ENCODE measurements at places on chromosomes 16 and 17.

- DNase-seq = no peak
These were observed 258.9 kb upstream of the AXIN2 start for GRCh38 chr17:65820306-65820705.

DNA sequence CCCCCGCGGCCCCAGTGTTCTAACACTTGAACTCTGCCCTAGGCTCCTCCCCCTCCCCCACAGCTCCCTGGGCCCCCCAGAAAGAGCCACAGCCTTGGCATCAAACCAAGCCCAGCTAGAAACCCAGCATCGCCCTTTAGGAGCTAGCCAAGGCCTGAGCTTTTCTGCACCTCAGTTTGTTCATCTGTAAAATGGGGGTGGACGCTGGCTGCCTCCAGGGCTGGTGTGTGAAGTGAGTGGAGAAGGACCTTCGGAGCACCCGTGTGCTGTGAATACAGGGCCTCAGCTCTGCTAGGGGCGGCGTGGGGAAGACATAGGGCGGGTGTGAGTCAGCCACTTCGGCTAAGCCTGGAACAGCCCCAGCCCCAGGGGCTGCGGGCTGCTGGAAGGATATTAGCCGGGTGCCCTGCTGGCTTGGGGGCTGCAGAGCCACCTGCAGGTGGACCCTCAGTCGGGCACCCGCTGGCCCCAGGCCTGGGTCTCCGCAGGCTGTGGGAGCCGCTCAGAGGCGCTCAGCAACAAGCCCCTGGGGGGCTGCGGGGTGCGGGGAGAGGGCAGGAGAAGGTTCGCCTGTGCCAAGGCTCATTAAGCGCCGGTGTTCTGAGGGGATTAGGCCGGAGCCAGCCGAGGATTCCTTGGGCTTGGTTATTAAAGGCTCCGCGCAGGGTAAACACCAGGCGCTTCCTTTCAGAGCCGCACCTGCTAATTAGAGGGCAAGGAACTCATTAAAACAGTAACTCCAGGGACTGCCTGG lies 217.0 kb upstream of the CIBAR2 start:
- no peak for DNase-seq

- no peak for DNase-seq
These were observed 116.3 kb downstream of the TANC2 start for GRCh38 chr17:63082273-63082861.

- no peak for DNase-seq
These were observed 1.6 kb downstream of the MPO start for GRCh38 chr17:58279016-58279711.

GRCh38 chr17:6070913-6071511 lies 833 bp downstream of the WSCD1 start:
- no peak for DNase-seq

- DNase-seq = no peak
These were observed 71.0 kb downstream of the CMC2 start for GRCh38 chr16:80935691-80936090.

GRCh38 chr16:57699899-57700298 lies 5.3 kb downstream of the DRC7 start:
- no peak for DNase-seq

DNA sequence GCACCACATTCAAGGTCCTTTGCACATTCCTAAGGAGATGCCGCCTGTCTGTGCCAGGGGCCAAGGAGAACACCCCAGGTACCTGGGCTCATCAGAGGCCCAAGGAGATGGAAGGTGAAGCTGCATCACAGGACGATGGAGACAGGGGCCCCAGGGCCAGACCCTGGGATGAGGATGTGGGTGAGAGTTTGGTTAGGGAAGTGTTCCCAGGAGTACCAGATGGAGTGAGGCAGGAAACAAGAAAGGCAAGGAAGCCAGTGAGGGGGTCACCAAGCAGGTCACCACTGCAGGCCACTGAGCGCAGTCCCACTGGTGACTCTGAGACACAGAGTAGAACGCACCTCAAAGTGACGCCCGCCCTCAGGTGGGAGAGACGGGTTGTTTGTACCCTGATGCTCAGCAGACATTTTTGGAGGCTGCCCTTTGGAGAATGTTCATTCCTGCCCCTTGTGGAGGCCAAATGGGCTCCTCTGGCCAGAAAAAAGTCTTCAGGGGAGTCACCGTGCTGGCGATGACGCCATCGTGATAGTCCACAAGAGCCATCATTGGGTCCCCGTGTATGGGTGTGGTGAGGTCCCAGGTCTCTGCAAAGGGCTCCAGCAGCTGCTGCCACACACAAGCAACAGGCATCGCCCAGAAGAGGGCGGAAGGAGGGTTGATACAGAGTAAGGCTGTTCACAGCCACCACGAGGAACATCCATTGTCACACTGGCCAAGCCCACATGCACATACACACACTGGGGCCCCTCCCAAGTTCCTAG lies 57.5 kb downstream of the BEAN1 start:
- DNase-seq = peak; percentile 37

DNA sequence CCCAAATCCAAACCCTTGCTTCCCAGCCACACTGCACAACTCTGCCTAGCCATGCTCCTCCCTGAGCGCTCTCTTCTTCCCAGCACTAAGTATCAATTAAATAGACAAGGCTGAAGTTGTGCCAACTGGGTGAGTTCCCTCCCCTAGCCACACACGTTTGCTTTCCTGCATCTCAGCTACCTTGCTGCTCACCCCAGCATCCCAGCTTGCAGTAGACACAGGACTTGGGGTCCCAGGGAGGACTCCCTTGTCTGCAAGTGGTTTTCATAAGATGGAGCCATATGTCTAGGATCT lies 4.9 kb downstream of the CCDC182 start:
- DNase-seq = no peak

DNA sequence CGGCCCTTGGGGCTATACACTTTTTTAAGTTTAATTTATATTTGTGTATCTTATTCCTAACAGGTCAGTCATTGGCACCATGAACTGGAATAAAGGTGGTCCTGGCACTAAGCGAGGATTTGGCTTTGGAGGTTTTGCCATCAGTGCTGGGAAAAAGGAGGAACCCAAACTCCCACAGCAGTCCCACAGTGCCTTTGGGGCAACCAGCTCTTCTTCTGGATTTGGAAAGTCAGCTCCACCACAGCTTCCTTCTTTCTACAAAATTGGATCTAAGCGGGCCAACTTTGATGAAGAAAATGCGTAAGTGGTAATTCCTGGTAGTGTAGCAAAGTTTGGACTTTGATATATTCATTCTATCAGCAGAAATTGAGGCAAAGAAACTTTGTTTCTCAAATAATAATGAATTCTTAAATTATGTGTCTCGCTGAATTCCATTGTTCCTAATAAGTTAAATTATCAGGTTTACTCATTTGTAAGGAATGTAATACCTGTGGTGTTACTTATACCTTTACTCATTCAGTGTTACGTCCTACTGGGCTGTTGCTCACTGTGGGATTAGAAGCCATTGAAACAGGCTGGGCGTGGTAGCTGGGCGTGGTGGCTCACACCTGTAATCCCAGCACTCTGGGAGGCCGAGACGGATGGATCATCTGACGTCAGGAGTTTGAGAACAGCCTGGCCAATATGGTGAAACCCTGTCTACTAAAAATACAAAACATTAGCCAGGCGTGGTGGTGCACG lies 13.2 kb downstream of the DDX42 start:
- no peak for DNase-seq

DNA sequence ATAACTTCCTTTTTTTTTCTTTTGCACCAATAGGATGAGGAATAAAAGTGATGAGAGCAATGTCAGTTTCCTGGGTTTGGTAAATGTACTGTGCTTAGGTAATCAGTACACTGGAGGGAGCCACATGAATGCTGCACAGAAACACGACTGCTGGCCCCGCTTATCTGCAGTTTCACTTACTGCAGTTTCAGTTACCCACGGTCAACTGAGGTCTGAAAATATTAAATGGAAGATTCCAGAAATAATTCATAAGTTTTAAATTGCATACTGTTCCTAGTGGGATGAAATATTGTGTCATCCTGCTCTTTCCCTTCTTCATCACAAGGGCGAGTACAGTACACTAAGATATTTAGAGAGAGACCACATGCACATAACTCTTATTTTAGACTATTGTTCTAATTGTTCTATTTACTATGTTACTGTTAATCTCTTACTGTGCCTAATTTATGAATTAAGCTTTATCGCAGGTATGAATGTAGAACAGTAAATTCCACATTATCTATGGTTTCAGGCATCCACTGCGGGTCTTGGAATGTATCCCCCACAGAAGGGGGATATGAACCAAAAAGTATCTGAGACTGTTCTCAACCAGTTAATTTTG lies 6.4 kb upstream of the LGALS3BP start:
- DNase-seq = peak; percentile 42

DNA sequence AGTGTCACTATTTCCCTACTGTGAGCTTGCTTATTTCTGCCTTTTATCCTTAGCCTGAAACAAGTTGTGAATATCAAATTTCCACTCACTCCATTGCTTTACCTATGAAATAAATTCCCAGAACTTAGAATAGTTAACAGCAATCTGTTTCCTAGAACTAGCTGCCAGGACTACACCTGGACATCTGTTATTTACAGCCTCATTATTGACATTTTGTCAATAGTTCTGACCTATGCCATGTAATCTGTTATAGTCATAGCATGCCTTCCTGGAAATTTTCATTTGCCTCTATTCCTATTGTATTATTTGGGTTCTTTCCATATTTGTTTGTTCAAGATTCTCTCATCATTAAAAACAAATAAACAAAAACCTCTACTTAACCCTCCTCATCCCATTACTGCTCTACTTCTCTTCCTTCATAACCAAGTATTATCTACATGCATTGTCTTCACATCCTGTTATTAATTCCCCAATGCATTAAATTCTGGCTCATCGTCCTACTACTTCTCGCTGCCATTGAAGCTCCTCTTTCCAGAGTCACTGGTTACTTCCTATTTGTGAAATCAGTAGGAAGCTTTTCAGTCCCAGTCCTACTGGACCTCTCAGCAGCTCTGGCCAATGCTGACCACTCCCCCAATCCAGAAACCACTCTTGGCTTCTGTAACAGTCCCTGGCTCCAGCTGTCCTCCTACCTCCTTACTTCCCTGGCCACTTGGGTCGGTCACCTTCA lies 55.3 kb downstream of the PIGL start:
- DNase-seq = no peak

- peak; percentile 75 for DNase-seq
These were observed 7.3 kb upstream of the RHOT2 start for GRCh38 chr16:660459-661183.

DNA sequence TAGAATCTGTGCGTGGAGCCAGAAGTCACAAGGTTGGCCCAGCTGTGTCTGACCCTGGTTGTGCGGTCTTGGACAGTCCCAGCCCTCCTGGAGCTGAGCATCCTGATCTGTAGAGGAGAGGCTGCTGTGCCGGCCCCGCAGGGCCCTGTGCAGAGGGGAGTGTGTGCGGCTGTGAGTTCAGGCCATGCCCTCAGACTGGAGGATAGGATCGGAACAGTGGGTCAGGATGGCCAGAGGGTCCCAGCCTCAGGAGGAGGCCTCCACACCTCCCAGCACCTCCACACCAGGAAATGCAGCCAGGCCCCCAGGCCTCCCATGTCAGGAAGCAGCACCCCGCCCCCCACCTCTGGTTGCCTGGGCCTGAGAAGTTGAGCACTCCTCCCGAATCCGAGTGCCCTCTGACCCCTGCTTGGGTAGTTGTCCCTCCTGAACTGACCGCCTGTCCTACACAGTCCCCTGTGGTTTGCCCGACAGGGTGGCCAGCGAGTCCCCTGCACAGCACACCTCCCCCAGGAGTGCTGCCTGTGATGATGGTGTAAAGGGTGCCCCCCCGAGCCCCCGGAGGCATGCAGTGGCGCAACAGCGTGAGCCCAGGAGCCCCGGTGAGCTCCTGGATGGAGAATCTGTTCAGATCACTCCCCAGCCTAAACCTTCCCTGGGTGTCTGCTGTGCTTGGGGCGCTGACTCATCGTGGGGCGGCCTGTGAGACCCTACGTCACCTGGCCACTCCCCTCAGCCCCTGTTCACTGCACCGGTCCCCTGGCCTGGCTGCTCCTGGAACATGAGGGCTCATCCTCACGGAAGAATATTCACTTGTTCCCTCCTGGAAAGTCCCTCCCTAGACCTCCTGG lies 285.2 kb downstream of the SEC14L1 start:
- DNase-seq = no peak

DNA sequence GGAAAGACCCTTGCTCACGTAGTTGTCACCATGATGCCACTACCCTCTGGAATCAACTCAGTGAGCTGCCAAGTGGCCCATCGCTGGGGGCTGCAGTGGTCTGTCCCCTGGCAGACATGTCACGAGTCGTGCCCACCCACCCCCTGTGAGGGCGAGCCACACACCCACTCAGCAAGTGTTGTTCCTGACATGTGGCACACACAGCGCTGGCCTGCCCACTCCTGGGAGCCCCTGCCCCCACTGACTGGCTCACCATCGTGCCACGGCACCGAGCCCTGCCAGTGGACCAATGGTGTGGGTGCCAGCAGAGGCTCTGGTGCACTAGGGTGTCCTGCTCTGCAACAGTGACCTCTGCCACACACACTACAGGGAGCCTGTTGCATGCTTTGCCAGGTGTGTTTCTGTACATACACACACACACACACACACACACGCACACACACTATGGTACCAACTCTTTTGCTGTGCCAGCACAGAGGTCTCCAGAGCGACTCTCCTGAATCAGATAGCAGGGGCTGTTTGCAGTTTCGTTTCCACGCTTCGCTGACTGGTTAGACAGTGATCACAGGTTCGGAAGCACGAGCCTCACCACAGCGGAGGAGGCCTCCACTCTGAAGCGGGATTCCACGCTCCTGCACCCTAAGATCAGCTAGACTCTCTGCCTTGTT lies 7.7 kb downstream of the RTN4RL1 start:
- DNase-seq = no peak
